Stimulated activated CD4-positive, alpha-beta T cell treated with anti-CD3 and anti-CD28 coated beads, TNF-alpha, amount 100 ng/mL, for 1 hour (primary cell): ENCODE measurements at places on chromosomes 1 and 21.

GRCh38 chr21:41816583-41817165, 49.8 kb upstream of the RIPK4 start:
- DNase-seq, result peak; percentile 27

DNA sequence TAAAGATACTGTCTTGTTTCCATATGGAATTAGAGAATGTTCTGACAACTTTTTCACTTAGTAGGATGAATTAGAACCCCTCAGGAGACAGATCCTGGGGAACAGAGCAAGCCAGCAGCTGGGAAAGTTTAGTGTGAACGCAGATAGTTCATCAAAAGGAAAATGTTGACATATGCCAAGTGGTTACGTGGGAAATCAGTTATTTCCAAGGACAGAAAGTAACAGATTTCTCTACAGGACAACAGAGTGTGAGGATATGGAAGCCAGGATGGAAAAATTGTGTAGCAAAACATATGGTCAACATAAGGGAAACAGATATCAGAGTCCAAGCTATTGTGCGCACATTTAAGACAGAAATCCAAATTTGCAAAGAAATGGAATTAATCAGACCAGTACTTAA, 419.5 kb downstream of the LRRIQ3 start:
- DNase-seq, result no peak

- DNase-seq, result no peak
Observed at GRCh38 chr1:90712153-90712856, 4.8 kb downstream of the BARHL2 start.

GRCh38 chr1:28887419-28887834, 26.9 kb upstream of the EPB41 start:
- DNase-seq, result no peak

DNA sequence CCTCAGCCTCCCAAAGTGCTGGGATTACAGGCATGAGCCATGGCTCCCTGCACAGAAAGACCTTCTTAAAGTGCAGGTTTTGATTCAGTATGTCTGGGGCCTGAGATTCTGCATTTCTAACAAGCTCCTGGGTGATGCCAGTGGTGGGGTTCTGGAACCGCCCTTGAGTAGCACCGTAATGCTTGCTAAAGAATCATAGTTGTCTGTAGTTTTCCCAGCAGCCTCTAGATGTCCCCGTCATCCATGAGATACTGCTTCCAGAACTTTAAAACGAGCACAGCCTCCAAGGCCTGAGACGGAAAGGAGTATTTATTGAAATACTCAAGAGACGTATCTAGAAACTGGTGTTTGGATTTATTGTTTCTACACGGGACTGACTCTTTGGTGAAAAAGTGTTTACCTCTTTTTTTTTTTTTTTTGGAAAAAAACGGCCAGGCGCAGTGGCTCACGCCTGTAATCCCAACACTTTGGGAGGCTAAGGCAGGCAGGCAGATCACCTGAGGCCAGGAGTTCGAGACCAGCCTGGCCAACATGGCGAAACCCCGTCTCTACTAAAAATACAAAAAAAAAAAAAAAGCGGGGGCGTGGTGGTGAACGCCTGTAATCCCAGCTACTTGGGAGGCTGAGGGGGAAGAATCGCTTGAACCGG, 2.6 kb upstream of the TOR3A start:
- DNase-seq, result no peak

- DNase-seq, result no peak
Observed at GRCh38 chr1:201602413-201603265, 63.7 kb downstream of the NAV1 start.

DNA sequence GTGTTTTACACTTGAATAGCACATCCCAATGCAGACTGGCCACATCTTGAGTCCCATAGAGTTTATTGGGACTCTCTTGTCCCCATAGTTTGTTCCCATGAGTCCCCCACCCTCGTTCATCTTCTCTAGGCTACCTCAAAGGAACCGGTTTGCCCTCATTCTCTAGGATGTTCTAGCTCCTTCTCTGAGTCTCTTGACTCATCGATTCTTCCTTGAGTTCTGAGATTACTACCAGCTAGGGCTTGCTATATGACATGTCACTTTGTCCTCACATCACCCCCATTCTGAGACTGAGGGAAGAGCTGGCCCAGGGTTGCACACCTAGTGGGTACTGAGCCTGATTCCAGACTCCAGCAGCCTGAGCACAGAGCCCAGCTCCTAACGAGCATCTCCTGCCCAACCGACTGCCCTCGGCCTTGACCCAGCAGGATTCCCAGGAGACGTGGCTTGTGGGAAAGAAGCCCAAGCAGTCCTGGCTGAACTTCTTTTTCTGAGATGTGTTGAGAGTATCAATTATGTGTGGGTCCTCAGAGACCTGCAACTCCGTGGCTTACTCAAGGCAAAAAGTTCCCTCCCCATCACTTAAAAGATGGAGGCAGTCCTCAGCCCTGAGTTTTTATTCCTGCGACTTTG, 42.0 kb downstream of the TMEM51 start:
- DNase-seq, result no peak

- no peak for DNase-seq
Observed at GRCh38 chr1:246691622-246692495, 32.4 kb upstream of the SCCPDH start.

GRCh38 chr1:102002057-102002456, 5.3 kb upstream of the OLFM3 start:
- no peak for DNase-seq

DNA sequence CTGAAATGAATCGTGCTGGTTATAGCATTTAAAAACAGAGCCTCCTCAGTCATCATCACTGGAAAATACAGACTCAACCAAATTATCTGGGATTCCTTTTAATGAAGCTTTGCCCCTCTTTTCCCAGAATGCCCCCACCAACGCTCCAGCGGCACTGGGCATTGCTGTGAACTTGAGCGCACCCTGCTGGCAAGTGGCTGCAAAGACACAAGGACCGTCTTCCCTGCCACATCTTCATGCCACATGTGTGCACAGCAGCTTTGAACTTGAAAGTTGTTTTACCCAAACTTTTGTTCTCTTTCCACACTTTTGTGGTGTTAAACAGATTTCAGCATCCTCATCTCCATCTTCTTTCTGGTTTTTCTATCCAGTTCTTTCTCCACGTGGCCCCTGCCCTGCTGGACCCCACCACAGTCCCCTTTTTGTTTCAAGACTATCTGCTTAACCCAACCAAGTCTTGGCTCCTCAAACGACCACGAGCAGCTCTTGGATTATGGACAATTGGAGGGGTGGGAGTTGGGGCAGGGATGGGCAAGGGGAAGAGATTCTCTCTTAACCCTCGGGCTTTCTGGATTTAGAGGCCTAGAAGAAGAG, 12.8 kb upstream of the LMX1A start:
- DNase-seq, result no peak

- no peak for DNase-seq
Observed at GRCh38 chr1:24822887-24823286, 77.6 kb downstream of the CLIC4 start.

GRCh38 chr1:115813727-115814126, 27.2 kb downstream of the NHLH2 start:
- DNase-seq, result no peak

DNA sequence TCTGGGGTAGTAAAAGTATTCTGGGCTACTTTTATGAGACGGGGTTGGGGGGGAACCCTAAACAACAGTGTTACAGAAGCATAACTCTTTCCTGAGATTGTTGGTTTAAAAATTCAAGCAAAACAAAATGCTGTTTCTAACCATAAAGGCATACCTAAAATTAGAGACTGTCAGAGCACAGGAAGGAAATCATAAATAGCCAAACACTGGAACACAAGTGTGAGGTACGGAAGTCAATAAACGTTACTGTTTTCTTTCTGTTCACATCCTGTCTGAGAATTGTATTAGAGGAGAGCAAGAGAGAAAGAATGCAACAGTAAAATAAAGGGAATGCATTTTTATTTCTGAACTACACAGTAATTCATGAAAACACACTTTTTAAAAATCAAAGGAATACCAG, 42.8 kb upstream of the IL12RB2 start:
- no peak for DNase-seq

DNA sequence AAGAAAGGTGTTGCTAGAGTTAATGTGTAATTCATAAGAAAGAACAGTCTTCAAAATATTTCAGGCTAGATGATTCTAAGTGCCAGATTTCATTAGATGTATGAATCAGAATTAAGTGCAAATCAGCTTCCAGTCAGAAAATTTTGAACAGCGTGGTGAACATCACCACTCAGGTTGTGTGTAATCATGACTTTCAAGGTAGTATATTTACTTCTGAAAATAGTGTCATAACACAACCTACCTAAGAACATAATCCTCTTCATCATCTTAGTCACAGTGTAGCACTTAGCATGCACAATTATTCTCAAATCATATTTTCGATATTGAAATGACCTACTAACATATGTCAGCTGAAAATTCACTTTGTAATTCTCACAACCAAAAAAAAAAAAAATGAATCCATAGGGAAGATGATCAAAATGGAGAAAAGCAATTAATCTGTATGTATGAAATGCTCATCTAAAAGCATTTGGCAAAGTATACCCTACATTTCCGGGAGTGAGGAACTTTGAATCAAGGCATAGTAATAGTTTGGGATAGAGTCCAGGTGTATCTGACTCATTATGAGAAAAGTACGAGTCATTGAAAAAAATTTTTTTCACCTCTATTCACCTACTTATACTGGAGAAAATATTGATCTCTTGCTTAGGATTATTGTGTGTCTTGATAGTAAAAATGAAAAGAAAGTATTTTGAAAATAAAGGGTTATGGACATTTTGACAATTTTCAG, 221.8 kb upstream of the CHRM3 start:
- DNase-seq, result no peak

DNA sequence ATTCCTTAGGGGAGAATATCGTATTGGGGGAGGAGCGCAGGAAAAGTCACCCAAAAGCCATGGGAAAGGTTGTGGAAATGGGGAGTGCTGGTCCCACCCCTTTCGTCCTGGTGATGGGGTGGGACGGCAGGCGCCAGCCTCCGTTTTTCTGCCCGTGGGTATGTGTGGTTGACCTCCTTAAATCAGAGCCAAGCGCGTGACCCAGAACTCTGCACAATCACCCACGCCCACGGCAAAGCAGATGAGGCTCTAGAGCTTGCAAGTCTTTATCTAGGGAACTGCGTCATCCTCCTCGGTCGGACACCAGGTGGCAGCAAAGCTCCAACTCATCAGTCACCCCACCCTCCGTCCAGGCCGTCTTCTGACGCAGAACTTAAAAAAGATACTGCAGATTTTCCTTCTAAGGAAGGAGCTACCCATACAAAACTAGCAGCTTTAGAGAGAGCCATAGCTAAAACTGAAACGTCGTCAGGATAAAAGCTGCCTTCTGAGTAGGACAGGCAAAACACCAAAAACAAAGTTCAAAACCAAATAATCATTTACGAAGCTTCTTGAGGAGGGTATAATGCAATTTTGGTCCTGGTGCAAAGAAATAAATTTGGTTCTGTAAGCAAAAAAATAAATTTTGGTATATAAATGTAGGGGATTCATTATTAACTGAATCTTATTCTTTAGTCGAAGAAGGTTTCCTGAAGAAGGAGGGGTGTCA, 62.0 kb downstream of the TBX19 start:
- DNase-seq, result peak; percentile 82

DNA sequence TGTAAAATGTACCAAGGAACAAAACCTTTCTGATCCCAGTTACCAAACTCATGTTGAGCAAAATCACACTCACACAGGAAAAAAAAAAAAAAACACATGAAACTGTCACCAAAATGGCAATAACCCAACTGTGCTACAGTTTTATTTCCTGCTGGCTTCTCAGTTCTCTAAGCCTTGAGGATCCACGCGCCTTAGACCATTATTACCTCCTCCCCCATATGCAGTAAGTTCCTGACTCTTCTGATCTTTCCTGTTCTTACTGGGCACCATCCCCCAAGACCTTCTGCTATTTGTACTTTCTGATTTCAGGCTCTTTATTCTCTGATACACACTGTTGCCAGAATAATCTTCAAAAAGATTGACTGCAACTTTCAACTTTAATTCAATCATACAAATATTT, 79.6 kb downstream of the SLC45A1 start:
- DNase-seq, result no peak

- peak; percentile 10 for DNase-seq
Observed at GRCh38 chr1:169106921-169107602, 572 bp downstream of the ATP1B1 start.

DNA sequence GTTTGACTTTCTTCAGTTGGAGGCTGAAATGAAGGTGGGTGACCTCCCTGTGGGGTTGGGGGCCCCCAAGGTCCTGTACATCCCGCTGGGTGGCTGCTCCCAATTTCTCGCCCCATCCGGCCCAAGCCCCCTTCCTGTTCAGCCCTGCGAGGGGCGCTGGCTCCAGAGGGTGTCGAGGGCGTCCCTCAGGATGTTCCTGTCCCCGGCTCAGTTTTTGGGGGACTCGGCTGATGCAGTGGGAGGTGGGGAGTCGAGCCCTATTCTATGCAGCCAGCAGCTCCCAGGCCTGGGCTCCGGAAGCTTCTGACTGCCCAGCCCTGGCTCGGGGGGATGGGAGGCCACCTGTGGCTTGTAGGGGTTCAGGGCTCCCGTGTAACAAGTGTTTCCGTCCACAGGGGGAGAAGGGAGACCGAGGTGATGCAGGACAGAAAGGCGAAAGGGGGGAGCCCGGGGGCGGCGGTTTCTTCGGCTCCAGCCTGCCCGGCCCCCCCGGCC, 38.2 kb downstream of the SLC19A1 start:
- DNase-seq, result no peak

DNA sequence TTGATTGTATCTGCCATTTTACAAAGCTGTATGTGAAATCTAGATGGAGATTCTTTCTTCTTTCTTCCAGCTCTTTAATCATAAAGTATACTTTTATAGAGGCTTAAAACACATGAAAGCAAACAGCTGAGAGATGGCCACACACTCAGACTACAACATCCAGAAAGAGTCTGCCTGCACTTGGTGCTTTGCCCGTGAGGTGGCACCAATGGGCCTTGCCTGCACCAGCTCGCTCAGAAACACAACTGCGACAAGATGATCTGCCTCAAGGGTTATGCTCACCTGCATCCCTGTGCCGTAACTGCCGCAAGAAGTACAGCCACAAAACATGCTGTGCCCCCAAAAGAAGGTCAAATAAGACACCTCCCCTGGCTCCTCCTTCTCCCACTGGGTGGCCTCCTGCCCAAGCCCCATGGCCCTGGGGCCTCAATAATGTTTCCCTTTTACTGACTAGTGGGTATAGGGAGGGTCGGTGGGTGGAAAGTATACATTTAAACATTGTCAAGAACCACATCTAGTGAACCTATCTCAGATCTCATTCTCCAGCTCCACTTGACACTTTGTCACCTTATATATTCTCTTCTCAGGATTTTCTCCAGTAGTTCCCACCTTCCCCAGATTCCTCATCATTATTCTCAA, 66.7 kb upstream of the ANGPTL3 start:
- DNase-seq, result no peak

GRCh38 chr1:167148421-167148820, 54.5 kb downstream of the STYXL2 start:
- no peak for DNase-seq

- no peak for DNase-seq
Observed at GRCh38 chr21:41888749-41889376, 9.7 kb upstream of the PRDM15 start.

DNA sequence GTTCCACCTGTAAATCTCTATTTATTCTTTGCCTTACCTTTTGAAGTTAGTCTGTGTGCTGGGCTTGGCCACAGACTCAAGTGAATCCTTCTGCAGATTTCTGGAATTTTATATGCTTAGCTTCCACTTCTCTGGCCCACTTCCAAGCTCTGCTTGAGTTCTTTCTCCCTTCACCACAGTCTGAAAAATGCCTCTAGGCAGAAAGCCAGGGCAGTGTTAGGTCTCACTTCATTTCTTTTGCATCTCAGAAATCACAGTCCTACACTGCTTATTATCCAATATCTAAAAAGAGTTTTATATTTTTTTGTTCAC, 48.9 kb downstream of the INKA2 start:
- no peak for DNase-seq

GRCh38 chr1:210455840-210456603, 127.3 kb downstream of the HHAT start:
- DNase-seq, result no peak

- no peak for DNase-seq
Observed at GRCh38 chr1:183804387-183804786, 533 bp upstream of the RGL1 start.
